Naive thymus-derived CD4-positive, alpha-beta T cell (primary cell): ENCODE measurements at places on chromosomes 13 and 19.

DNA sequence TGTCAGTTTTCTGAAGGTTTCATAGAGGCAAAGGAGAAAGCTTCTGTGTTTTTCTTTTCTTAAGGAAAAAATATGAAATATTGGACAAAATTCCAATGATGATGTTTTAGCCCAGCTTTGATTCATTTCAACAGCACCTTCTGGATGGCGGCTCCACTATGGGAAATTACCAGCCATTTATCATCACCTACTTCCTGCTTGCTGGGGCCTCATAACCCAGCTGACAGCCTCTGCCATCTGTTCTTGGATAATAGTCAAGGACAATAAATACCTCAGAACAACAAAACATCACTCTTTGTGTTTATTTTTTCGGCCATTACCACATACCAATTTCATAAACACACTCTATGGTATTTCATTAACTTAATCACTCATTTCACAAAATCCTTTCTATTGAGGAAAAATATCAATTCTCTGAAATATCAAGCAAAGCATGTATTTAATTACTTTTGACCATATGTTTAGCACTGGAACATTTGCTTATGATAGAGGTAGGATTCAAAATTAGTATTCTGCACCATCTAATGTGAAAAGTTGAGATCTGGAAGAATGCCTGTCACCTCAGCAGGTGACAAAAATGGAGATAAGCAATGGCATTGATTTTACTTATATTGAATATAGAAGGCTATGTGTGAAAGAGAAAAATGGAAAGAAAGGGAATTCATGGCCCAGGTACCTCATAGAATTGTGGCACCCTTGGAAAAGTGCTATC, 629.7 kb downstream of the LIG4 start:
- no peak for DNase-seq

- DNase-seq = no peak
Measured at GRCh38 chr13:43758834-43759233, 27.9 kb downstream of the ENOX1 start.

GRCh38 chr19:56837004-56837403, 3.5 kb downstream of the PEG3 start:
- no peak for DNase-seq

DNA sequence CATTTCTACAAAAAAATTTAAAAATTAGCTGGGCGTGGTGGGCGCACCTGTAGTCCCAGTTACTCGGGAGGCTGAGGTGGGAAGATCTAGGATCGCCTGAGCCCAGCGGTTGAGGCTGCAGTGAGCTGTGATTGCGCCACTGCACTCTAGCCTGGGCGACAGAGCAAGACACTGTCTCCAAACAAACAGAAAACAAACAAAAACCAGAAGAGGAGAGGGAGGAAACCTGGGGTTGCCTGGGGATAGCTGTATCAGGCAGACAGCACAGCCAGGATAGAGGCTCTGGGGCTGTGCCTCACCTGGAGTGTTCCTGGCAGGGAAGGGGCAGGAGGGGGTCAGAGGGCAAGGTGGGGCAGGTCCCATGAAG, 2.6 kb upstream of the POLR2E start:
- DNase-seq = no peak

GRCh38 chr13:80654638-80655249, 313.8 kb upstream of the SPRY2 start:
- no peak for DNase-seq

DNA sequence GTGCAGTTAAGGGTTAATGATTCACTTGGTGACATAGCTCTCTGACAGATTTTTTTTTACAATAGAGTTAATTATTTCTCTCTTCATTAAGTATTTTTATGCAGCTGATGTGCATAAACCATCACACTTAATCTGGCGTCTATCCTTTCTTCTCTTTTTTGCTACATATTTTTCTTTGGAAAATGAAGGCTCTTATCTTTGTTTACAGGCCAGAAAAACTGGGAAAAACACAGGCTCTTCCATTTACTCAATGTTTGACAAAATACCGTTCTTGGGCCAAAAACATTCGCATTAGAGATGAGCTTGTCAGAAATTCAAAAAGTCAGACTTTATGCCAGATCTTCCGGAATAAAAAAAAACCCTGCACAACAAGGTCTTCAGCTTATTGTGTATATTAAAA, 12.0 kb downstream of the ZNF253 start:
- no peak for DNase-seq

GRCh38 chr19:54063350-54064116, at the start of gene VSTM1:
Gene VSTM1, minus strand, starts transcription at chr19:54063897. Its CDS starts 120 bp downstream, at chr19:54063777.
- DNase-seq = no peak

DNA sequence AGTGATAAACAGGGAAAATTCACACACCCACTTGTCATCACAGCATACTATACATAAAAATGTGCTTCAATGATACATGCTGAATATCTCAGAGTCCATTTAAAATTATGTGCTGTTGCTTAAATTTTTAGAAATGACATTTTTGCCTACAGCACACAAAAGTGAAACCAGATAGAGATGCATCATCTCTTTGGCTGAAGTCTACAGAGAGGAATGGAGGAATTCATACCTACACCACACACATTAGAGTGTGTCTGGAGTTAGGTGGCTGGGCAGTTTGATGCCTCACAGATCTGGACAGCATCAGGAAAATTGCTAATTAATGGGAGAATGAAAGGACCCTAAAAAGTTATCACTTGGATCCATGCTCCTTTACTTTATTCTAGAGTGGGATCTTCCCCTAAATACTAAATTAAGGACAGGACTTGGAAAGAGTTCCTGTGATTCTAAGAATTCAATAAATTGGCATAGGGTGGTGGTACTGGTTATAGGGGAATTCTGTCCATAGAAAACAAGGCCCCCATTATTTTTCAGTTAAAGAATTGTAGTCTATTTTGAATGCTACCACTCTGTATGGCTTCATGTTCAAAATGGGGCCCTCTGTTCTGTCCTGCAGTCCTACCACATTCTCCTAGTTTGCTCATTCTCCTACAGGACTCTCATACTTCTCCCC, 41.3 kb downstream of the RCBTB2 start:
- no peak for DNase-seq

GRCh38 chr19:48795685-48796070, 15.2 kb downstream of the BCAT2 start:
- no peak for DNase-seq

GRCh38 chr19:10929402-10929794, 787 bp downstream of the TIMM29 start:
- DNase-seq = no peak
